Tongue (tissue), 3 donors: ENCODE measurements at places on chromosomes 2 and 18.

GRCh38 chr18:58861353-58861752, 3.3 kb upstream of the ZNF532 start:
- peak; percentile 36 for DNase-seq

GRCh38 chr18:41072946-41073345, 882.1 kb upstream of the PIK3C3 start:
- DNase-seq: no peak

- DNase-seq: peak; percentile 71
These were observed 66.3 kb upstream of the GLI2 start for GRCh38 chr2:120669121-120669952.

GRCh38 chr18:54284981-54285785, 15.9 kb downstream of the POLI start:
- DNase-seq: no peak

DNA sequence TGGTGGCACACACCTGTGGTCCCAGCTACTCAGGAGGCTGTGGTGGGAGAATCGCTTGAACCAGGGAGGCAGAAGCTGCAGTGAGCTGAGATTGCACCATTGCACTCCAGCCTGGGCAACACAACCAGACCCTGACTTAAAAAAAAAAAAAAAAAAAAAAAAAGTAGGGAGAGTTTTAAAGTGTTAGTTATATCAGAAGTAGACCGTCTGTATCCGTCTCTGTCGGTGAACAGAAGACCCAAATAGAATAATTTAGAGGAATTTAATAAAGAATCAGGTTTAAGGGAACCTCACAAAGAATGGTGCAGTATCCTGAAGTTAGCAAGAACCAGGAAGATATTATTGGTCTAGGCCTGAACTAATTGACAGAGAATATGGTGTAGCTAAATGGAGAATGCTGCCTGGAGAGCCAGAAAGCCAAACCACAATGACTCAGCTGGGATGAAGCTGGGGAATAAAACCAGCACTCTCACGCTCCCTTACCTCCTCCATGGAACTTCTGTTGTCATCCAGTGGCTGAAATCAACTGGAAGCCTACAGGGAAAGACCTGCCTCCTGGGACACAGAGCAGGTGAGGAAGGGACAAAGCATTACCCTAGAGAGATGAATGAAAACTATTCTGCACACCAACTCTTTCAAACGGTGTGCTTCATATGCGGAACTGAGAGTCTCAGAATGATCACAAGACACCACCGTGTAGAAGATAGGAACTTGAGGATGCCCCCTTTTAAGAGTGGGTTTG, 39.1 kb upstream of the PLEKHM3 start:
- DNase-seq: no peak

- DNase-seq: no peak
These were observed 127.4 kb downstream of the GBX2 start for GRCh38 chr2:236040600-236041328.

DNA sequence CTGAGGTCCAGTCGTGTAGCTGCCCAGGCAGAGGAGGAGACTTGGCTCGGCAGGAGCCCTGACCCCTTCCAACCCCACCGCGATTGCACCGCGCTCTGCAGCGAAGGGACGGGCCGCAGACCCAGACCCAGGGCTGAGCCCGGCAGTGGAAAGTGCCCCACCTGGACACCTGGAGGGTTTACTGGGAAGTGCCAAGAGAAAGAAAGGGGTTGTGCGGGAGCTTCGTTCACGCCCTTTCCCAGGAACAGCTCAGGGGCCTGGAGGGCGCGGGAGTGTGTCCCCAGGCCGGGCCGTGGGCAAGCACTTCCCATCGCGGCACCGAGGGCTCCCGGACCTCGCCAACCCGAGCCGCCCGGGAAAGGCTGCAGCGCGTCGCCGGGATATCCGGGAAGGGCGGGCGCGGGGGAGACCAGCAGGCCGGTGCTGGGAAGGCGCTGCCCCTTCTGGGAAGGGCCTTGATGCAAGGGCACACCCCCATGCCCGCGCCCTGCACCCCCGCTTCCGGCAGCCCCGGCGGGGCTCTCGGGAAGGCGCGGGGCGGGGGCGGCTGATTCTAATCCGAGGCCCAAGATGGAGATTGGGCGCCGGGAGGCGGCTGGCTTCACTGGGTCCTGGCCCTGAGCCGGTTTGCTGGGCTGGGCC, 36.1 kb upstream of the MRPL33 start:
- peak; percentile 84 for DNase-seq
